ENCODE measurements at places on chromosomes 11 and 22.

- DNase-seq, result peak; percentile 73
Measured at GRCh38 chr11:7511401-7511800, 2.4 kb upstream of the PPFIBP2 start.

GRCh38 chr22:27772984-27773498 lies 28.5 kb downstream of the MN1 start:
- DNase-seq, result no peak

- no peak for DNase-seq
Measured at GRCh38 chr11:67617243-67617953, 10.7 kb downstream of the NDUFV1 start.

DNA sequence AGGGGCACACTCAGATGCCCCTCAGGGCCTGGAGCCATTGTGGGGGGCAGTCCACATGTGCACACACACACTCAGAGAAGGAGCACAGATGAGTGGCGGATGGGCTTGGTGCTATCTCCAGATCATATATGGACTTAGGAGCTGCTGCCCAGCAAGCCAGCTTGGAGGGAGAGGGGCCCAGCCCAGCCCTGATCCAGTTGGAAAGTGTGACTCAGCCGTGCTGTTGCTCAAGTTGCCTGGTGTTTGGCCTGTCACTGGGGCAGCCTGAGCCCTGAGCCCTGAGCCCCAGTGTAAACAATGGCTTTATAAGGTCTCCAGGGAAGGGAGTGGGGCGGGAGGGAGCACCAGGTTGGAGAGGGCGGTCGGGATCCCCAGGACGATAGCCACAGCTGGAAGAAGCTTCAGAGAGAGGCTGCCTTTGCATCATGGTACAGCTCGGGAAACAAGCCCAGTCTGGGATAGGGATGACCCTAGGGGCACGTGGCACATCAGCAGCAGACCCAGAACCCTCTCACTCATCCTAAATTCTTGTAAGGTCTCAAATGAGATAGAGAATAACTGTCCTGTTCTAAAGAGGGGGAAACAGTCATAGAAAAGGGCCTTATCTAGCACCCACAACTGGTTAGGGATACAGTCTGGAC lies 4.8 kb downstream of the SELENOM start:
- no peak for DNase-seq

DNA sequence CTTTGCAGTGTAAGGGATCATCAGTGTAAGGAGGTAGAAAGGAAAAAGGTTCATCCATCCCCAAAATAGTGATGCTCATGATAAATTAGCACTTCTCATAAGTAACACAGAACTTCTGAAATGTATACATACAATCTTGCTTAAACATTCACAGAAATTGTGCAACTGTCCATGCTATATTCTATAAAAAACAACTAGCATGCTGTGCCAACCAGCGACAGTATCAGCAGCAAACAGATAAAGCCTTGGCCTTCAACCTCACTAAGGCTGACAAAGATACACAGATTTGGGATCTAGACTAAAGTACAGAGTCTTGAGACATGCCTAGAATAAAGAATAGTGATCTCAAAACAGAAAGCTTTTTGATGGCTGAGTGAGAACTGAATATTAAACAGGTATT lies 74.1 kb upstream of the CHRM4 start:
- no peak for DNase-seq

DNA sequence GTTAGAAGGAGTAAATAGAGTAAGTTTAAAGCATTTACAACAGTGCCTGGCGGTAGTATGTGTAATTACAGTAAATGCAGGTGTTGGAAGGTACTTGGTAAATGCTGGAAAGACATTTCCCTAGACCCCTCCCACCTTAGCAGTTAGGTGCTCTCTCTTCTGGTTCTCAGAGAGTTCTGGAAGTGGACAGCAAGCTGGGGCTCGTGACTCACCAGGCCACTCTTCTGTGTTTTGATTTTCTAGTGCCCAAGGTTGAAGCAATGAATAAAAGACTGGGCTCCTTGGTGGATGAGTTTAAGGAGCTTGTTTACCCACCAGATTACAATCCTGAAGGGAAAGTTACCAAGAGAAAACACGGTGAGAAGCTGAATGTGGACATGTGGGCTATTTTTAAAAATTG lies 27.6 kb downstream of the SNU13 start:
- DNase-seq, result no peak

GRCh38 chr11:134997652-134998320 lies 585.7 kb upstream of the B3GAT1 start:
- DNase-seq, result no peak

DNA sequence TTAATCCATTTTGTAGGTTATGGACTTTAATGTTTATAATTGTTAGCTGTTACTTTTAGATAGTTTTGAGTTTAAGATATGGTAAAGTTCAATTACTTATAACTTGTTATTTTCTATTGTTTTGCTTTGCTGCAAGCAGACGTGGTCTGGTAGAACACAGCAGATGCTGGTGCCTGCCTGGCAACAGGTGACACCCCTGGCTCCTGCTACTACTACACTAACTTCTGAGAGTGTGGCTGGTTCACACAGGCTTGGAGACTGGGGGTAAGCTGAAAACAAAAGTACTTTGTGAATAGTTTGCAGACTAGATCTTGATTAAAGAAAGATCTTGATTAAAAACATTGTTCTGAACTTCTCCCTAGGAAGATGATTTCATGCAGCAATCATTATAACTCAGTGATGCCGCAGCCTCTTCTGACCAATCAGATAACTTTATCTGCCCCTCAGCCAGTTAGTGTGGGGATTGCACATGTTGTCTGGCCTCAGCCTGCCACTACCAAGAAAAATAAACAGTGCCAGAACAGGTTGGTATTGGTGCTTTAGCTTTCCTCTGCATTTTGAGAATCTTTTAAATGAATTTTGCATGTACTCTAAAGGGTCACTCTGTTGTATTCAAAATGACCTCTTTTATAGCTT lies 90.4 kb downstream of the HIPK3 start:
- no peak for DNase-seq

Data from left forelimb (tissue), 1 donor.